Right renal cortex interstitium (tissue), 3 donors: ENCODE measurements at places on chromosomes 11 and 22. TPM values are rescaled to one million over a fixed set of nuclear protein-coding genes. Genes with fewer than 3 reads are reported as not detected.

Gene IGLL5
- polyA plus RNA-seq = 0.22 TPM

Gene RTN4R
- polyA plus RNA-seq = 3.8 TPM

Gene ROBO4
- polyA plus RNA-seq = 17.2 TPM

GRCh38 chr11:18027475-18027874, 14.6 kb upstream of the SERGEF start:
- DNase-seq = no peak

DNA sequence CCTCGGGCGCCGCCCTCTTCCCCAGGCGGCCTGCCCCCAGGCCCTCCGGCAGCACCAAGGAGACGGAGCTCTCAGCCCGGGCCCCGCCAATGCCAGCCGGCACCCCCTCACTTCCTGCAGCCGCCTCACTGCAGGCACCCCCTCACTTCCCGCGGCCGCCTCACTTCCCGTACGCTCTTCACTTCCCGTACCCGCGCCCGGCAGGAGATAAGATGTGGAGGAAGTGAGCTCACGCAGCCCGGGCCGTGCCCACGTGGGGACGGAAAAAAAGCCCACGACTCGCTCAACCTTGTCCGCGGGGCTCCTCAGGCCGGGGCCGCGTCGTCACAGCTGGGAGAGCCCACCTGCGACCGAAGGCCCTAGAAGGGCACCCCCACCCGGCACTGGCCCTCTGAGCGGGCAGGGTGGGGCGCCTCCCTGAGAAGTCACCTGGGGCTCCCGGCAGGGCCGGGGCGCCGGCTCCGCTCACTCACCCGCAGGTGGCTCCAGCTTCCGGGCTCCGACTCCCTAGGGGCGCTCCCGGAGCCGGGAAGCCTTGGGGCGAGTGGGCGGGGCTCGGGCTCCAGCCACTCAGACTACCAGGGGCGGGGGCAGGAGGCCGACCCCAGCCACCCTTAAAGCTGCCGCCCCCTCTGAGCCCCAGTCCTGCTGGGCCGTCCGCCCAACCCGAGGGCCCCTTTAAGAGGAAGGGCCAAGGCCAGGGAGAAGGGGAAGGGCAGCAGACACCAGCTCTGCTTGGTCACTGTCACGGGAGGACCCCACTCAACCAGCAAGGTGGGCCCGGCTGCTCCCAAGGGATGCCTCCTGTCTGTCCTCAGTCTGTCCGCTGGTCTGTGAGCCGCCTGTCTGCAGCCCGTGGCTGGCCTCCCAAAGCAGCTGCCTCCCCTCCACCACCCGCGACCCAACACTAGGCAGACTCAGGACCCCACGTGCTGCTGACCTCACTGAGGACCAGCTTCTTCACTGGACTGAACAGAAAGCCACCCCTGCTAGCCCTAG, 31.4 kb downstream of the PISD start:
- DNase-seq = no peak

DNA sequence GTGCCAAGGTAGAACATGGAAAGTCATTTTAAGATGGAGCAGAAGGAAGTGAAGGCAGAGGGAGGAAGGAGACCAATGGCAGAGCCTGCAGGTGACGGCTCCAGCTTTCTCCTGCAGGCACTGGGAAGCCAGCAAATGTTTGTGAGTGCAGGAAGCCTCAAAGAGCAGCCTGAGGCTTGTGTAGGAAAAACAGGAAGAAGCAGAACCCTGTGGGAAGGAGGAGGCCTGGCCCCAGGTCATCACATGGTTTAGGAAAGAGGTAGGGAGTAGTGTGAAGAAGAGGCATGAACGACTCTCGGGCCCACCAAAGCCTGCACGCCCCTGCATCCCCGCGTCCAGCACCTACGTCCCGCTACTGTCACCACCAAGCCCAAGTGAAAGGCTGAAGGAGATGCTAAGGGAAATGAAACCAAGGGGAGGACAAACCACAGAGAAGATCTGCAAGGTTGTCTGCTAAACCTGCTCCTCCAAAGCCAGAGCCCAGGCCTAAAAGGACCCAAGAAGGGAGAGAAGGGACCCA, 151.5 kb downstream of the CHST1 start:
- no peak for DNase-seq

DNA sequence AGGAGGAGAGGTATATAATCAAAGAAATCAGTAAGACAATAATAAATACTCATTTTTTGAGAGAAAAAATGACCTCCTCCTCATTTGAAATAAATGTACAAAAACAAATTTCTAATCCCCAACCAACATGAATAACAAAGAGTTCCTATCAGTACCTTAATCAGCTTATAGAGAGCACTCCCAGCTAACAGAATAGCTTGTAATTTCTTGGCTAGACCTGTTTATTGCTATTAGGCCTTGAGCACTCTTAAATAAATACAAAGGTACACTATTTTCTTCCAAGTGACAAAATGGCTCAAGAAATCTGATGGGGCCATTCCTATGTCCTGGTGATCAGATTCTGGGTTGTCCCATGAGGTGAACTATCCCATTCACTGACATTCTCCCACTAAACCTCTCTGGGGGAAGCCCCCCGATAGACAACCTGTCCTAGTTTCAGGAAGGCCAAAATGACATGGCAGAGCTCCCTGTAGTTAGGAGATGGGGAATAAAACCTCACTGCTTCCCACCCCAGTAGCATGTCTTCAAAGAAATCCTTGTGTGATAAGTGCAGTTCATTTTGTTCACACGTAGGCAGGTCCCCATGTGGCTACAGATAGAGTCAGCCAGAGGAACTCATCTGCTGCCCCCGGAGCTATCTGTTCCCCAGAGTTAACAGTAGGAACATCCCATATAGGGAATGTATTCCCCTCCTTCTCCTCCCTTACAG, 385.7 kb downstream of the SOX6 start:
- no peak for DNase-seq

- DNase-seq = no peak
These were observed 817 bp downstream of the PANX3 start for GRCh38 chr11:124612045-124612444.
